ENCODE measurements at places on chromosomes 2 and 18. TPM values are rescaled to one million over a fixed set of nuclear protein-coding genes. Genes with fewer than 3 reads are reported as not detected.

Gene KLHL29
- polyA plus RNA-seq = 2.5 TPM

Gene ALPI
- not detected for polyA plus RNA-seq

Gene OR6B2
- polyA plus RNA-seq = not detected

Gene FABP1
- polyA plus RNA-seq = not detected

- DNase-seq = no peak
Observed at GRCh38 chr2:13560322-13560721, 843.6 kb downstream of the TRIB2 start.

- peak; percentile 94 for DNase-seq
Observed at GRCh38 chr2:145007093-145007959, 487.4 kb upstream of the ZEB2 start.

- no peak for DNase-seq
Observed at GRCh38 chr2:26184121-26184520, 11.2 kb downstream of the GAREM2 start.

DNA sequence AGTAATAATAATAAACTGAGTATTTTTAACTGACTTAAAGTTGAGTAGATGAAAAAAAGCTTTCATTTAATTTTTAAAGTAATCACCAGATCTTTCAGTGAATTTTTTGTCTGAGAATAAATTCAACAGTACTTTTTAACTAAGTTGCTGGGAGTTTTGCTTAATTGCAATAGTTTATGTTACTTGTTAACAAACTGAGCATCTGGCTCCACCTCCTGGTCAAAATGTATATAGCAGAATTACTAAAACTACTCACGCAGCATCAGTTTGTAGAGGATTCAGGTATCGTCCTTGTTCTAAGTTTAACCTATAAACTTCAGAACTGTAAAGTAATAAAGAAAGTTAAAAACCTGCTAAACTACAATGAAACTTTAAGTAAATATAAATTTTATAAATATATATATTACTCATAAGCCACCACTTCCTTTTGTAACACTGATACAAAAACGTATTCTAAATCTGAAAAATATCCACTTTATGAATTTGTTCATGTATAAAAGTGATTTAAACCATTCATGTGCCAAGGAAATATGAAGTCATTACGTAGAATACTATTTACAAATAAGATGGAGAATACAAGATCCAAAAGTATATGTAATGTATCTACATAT, 21.3 kb downstream of the NOL10 start:
- DNase-seq = no peak

DNA sequence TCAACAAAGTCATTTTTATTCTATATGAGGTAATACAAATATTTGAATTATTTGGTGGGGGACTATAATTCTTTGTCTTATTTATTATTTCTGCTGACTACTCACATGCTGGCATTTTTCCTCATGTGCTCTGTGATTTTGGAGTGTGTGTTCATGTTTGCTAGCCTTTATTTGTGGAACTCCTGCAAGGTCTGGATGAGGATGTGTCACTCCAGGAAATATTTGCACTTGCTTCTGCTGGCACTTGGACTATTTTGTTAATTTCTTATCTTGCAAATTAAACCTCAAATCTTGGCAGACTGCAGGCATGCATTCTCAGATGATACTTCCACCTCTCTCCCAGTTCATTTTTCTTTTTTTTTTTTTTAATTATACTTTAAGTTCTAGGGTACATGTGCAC, 34.1 kb downstream of the POLI start:
- no peak for DNase-seq

DNA sequence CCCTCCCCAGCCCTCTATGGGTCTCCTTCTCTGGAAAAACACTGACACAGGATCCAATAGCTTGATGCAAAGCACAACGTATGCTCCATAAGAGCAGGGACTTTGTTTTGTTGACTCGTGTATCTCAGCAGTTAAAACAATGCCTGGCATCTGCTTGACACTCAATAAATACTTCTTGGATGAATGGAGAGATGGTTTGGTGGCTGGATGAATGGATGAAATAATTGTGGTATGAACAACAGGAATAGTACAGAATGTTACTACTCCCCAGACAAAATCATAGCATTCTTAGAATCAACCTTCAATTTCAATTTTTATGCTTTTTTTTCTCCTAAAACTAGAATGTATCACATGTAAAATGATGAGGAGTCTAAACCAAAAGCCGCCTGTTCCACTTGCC, 57.4 kb downstream of the KCNE4 start:
- no peak for DNase-seq

DNA sequence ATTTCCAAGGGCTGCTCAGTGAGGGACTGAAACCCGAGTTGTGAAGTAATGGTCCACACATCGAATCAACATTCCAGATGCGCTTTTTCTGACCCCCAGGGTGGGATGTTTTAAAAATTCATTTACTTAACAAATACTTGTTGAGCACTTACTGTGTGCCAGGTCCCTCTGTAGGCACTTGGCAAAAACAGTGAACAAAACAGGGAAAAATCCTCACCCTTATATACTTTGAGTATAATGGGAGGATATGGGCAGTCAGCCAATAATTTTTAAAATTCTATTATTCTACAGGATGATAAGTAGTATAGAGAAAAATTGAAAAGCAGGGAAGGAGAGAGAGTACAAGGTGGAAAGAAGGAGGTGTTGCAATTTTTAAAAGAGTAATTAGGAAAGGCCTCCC, 31.3 kb upstream of the AFTPH start:
- DNase-seq = no peak

DNA sequence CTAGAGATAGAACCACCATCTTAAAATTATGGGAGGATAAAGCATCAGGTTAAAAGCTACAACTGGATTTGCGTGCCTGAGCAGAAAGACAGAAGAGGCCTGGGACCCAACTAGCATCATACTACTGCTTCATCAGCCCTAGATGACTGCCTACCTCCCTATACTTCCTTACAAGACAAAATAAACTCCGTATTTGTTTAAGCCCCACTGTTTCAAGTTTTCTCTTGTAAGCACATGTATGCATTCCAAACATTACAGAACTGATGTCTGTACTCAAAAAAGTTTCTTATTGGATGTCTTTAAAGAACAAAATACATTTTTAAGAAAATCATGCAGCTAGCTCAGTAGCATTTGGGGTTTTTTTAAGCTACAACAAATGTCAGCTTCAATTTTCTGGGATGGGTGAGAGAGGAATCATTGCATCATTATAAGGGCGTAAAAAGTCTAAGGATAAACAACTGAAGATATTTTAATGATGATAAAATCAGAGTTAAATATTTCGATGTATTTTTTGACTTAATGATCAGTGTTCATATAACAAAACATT, 213.1 kb downstream of the EXOC6B start:
- DNase-seq = no peak

DNA sequence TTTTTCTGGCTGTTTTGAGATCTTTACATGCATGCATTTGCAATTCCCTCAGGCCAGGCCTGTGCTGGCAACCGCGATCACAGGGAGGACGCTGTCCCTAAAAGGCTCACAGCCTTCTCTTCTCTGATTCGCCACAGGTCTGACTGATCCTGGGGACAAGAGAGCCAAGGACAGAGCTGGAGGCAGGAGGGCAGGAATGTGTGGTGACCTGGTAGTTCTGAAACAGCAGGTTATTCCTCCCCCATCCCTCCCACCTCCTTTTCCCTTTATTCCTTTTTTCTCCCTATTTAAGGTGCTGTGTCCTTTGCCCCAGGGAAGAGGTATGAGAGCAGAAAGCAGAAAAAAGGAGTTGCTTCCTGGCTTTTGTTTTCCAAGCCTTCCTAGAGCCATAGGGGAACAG, 21.9 kb downstream of the TMEM177 start:
- no peak for DNase-seq

Data from foreskin keratinocyte (primary cell).